Pons (tissue), 1 donor: ENCODE measurements at places on chromosomes 6 and 20.

DNA sequence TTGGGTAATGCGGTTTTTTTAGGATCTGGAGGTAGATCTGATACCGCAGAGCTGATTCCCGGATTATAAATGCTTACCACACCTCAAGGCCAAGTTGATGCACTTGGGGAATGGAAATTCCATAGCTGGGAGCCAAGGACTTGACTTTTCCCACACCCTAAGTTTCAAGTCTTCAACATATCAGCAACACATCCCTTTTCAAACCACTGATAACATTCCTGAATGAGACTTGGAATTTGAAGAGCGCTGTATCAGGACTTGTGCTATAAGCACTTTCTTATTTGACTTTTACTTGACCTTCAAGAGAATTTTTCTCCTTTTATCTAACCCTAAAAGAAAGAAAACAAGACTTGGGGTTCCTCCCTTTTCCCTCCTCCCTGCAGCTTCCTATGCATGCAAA lies 90.6 kb upstream of the NAA20 start:
- DNase-seq = no peak

- DNase-seq = no peak
Observed at GRCh38 chr6:13648850-13649249, 33.7 kb downstream of the NOL7 start.

GRCh38 chr6:106872049-106872448 lies 102.5 kb downstream of the CD24 start:
- no peak for DNase-seq

DNA sequence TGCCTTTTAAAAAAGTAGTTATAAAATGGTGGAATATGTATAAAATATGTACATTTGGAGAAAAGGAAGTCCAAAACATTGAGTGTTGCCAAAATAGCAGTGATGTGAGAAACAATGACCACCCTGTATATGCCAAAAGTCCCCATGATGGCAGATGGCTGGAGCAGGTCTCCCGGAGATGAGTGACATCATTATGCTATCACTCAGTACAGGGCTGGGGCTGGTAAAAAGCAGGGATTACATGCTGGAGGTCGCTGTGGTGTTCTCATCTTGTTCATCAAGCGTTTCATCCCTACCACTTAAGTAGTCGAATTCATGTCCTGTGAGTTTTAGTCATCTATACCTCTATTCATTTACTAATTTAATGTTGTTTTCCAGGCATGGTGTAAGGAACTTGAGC lies 315.3 kb upstream of the SLC35B3 start:
- DNase-seq = no peak

- DNase-seq = no peak
Observed at GRCh38 chr6:125942672-125943527, 13.7 kb upstream of the HINT3 start.

GRCh38 chr6:158631678-158632537 lies 12.6 kb downstream of the DYNLT1 start:
- no peak for DNase-seq

- no peak for DNase-seq
Observed at GRCh38 chr20:11003341-11003740, 329.5 kb upstream of the JAG1 start.

GRCh38 chr6:113147544-113147943 lies 709.6 kb upstream of the MARCKS start:
- no peak for DNase-seq

- no peak for DNase-seq
Observed at GRCh38 chr6:99611148-99611547, 4.5 kb downstream of the PRDM13 start.

DNA sequence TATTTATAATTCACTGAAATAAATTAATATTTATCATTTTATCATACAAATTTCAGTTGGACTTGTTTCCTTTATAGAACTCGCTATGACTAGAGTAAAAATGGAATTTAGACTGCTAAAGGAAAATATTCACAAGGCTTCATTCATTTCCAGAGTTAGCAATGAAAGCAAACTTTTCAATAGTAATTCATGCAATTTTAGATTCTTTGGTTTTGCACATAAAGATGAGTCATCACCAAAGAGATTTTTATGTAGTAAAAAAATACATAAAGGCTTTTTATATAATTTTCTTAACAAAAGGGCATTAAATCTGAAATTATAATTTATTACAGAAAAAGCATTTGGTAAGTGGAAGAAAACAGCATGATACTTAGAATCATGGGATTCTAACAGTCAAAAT lies 37.2 kb upstream of the STXBP5 start:
- DNase-seq = no peak

- no peak for DNase-seq
Observed at GRCh38 chr20:3646067-3646440, 17.1 kb downstream of the GFRA4 start.

DNA sequence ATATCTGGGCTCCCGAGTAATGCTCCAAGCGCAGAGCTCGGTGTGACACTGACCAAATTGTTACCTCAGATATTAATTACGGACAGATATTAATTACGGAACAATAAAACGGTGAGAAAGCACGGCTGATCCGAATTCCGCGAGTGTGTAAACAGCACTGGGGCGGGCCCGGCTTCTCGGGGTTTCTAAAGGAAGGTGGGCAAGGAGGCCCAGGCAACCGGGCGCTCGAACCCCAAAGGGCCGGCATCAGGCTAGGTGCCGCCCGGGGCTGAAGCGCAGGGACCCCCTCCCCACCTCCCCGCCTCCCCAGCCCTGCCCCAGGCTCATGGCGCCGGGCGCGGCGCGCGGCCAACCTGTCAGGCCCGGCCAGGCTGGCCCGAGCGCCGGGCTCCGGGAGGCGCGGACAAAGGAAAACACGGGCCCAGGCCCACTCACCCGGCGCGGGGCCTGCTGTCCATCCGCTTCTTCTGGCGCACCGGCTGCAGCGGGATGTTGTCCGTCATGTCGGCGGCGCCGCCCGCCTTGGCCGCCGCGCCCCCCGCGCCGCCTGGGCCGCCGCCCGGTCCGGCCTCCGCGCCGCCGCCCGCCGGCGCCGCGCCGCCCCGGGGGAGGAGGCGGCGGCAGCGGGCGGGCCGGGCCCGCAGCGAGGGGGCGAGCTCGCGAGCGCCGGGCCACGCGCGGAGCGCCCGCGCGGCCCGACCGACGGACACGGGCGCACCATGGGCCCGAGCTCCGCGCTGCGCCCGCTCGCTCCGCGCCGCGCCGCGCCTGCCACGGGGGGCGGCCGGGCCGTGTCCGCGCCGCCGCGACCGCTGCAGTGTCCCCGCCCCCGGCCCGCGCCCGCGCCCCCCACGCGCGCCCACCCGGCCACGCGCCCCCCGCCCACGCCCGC lies at the start of gene ATP9A:
ATP9A (minus strand) TSS at position 524 of the 892 bp plus-strand sequence; CDS start at position 503, 21 bp downstream.
- no peak for DNase-seq

DNA sequence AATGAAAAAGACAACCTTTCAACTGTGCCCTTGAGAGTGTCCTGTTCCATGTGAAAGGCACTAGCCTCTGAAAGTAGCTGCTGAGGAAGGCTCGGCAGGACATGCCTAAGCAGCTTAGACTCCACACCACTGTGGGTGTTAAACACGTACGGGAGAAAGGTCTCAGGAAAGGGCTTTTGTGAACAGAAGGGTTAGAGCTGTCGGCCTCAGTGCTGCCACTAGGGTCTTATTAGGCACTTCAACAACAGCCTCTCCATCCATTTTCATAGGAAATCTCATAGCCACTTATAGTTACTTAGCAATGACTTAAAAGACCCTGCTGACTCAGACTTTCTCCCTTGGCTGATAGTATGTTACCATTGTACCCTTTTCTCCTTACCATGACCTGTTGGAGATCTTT lies 662.8 kb downstream of the TBC1D32 start:
- DNase-seq = no peak

DNA sequence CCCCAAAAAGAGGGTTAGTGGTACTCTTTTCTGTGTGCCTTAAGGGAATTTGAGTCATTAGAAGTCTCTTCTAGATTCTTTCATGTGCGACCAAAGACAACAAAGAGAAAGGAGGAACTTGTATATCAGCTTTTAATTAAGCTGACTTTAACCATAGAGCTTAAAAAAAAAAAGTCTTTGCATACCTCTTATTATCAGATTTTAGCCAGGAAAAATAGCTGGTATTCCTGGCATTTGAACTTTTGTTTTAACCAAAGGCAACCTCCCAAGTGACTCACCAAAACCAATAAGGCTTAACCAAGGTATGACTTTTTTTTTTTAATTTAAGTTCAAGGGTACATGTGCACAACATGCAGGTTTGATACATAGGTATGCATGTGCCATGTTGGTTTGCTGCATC lies 375.0 kb downstream of the CDC5L start:
- no peak for DNase-seq

DNA sequence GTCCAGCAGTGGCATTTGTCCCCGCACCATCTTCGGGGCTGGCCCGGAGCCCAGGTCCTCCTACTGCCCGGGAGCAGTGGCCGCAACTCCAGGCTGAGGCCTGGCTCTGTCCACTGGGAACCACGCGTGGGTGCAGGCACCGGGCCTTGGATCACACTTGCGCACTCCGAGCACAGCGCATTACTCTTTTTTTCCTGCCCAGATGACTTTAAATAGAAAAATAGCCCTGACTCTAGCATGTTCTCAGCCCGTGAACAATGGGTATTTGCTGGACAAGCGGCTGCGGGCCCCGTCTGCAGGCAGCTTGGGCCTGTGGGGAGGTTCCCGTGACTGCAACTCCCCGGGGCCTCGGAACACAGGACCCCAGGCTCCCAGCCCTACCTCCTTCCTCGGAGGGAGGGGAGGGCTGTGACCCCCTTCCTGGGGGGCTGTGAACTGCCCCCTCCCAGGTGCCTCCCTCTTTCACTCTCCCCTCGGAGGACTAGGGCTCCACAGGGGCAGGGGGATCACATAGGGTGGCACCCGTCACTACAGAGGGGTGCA lies 162.2 kb downstream of the TBXT start:
- peak; percentile 3 for DNase-seq

GRCh38 chr6:127950566-127951145 lies 49.8 kb upstream of the THEMIS start:
- no peak for DNase-seq

DNA sequence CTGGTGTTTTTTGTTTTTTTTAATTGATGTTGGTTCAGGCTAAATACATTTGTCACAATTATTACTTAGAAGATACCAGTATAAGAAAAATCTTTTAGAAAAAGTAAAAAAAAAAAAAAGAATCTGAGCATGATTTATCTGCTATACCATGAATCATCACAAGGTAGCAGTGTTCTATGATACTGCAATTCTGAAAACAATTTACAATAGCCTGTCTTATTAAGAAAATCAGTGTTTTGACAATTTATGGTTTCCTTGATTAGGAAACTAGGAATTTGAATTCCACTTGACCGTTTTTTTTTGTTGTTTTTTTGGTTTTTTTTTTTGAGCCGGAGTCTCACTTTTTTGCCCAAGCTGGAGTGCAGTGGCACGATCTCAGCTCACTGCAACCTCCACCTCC lies 9.3 kb upstream of the MAK start:
- no peak for DNase-seq

- no peak for DNase-seq
Observed at GRCh38 chr20:52972965-52973819, 1.0 kb downstream of the TSHZ2 start.

GRCh38 chr6:33313709-33314514 lies at the start of gene TAPBP:
TAPBP (minus strand) TSS chr6:33314078; CDS start chr6:33314041, 37 bp downstream.
- peak; percentile 62 for DNase-seq

GRCh38 chr6:139494376-139494990 lies 120.0 kb upstream of the CITED2 start:
- no peak for DNase-seq

GRCh38 chr20:22213271-22213670 lies 371.1 kb downstream of the FOXA2 start:
- DNase-seq = no peak

DNA sequence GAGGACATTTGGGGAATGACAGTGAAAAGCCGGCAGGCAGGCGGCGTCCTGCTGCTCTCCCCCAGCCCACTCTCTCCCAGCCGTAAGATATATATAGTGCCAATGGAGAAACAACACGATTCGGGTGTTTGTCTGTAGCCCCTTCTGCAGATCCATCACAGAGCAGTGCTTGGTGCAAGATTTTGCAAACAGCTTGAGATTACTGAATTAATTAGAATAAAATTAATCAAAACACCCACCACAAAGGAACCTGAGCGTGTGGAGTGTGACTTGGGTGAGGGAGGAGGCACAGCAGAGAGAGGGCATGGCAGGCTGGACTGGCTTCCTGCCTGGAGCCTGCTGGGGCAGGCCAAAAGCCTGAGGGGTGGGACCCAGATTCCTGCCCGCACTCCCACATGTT lies 28.8 kb upstream of the CCDC167 start:
- DNase-seq = no peak

DNA sequence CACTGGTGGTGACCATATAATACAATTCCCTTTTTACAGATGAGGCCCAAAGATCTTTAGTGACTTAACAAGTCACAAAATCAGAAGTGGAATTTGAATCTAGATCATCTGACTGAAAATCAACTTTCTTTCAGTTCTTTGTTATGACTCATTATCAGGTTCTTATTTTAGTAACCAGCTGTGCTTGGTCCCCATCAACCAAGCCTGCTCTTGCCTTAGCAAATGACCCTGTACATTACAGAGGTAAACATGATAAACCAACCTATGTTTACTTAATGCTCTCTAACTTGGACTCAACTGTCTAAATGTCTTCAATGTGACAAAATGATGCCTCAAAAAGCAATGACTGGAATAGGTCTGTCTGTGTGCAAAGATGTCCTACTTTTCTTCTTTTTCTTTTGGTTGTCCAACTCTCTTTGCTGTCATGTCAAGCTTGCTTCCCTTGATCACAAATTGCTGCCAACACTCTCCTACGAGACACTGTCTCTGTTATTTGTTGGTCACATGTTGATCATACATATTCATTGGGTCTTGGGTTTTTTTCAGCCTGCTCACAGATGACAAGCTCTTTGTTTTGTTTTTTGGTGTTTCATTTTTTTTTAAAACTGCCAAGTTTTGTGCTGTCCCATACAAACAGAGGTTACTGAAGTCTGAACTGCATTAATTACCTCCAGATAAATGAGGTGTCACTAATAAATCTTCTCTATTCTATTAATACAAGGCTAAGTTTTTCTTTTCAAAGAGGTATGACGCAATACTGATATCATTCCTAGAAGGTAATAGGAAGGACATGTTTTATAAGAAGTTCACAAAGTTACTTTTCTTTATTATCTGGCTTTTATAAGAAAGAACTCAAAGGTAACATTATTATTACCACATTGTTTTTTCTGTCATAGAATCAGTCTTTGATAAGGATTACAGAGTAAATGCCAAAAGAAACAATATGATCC lies 62.2 kb upstream of the PLN start:
- peak; percentile 99 for DNase-seq

- DNase-seq = no peak
Observed at GRCh38 chr6:36023996-36024795, at the start of gene SLC26A8. SLC26A8 (minus strand) TSS chr6:36024641; CDS start chr6:36019707, 4,934 bp downstream.

DNA sequence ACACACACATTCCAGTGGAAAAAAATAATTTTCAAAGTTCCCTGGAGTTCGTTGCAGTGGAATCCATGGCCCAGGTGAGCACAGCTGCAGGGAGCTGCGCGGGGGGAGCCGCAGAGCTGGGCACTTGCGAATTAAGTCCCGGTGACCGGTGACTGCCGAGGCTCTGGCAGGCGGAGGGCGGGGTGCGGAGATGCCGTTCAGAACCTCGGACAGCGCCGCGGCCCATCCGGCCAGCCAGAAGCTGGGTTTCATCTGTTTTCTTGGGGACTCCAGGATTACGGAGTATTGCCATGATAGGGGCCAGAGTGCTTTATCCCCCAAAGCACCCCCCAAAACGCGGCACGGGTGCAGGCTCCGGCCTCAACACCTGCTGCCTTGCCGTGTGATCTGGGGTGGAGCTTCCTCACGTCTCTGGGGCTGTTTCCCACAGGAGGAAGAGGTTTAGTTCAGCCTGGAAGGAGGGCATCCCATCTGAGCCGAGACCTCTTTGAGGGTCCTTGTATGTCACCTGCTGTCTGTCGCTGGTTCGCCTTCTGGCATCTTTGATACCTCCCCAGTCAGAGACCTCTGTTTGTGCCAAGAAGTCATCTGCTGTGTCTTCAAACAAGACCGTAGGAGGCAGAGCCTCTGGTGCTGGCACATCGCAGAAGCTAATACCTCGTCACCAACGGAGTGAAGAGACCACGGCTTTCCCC lies 99.4 kb downstream of the YTHDF1 start:
- no peak for DNase-seq
